ENCODE measurements at places on chromosomes 6 and 20.

DNA sequence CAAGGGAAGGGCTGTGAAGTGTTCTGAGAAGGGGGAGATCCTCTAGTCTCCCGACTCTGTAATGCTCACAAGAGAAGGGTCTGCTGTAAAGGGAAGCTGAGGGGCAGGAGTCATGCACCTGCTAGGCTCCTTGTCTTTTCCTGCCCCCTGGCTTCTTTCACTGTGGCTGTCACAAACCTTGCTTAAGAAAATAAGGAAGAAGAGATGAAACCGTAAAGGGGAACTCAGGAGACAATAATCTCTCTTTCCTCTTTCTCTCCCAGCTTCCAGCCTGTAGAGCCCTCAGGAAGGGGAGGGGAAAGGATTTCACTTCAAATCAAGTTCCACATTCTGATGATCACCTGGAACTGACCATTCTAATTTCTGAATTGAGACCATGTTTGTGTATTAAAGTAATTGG, 26.3 kb downstream of the SLC13A3 start:
- DNase-seq: no peak

DNA sequence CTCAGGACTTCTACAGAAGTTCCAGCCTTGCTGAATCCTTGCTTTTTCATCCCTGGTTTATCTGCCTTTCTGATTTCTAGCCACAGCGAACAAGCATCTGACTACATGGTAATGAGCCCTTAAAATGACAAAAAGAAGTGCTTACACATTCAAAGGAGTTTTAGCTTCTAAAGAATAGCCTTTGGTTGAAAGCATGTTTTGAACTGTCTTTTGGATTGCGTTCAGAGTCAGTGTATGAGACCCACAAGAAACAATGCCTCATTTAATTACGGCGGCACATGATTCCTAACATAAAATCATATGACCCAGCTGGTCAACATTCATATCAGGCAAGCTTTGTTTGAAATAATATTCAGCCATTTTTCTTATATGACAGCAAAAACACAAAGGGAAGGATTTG, 784.2 kb downstream of the KIF16B start:
- no peak for DNase-seq

- no peak for DNase-seq
Observed at GRCh38 chr6:25868436-25869183, 5.4 kb downstream of the SLC17A3 start.

GRCh38 chr20:5821627-5822215, 71.5 kb downstream of the SHLD1 start:
- no peak for DNase-seq

GRCh38 chr20:50172347-50173013, 18.1 kb upstream of the CEBPB start:
- peak; percentile 78 for DNase-seq

DNA sequence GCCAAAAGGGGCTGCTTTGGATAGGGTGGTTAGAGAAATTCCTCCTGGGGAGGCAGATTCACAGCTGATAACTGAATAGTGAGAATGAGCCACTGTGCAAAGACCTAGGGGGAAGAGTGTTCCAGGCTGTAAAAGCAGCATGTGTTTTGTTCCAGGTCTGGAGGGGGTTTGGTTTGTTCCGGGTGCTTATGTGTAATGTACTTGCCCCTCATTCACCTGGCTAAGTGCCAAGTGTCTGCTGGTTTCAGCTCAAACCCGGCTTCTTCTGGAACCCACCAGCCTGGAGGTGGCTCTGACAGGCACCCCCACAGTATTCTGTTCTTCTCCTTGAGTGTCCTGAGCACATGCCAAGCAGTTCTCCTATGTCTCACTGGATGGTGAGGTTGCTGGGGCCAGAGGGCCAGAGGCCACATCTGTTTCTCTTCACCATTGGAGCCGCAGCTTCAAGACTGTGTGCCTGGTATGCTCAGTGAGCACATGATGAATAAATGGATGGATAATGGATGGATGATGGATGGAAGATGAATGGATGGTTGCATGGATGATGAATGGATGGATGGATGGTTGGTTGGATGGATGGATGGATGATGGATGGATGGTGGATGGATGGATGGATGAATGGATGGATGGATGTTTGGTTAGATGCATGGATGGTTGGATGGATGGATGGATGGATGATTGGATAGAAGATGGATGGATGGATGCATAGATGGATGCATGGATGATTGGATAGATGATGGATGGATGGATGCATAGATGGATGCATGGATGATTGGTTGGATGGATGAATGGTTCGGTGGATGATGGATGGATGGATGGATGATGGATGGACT, 227.6 kb downstream of the BMP7 start:
- DNase-seq: no peak

- DNase-seq: no peak
Observed at GRCh38 chr6:143295932-143296331, 154.6 kb downstream of the ADAT2 start.

All from right kidney (tissue), 9 donors.